Hematopoietic multipotent progenitor cell treated with erythropoietin and hydrocortisone succinate and interleukin-3 and kit ligand, for 15 days (in vitro differentiated cells): ENCODE measurements at places on chromosomes 7 and 10.

- no peak for DNase-seq
These were observed 612.4 kb downstream of the ANKRD7 start for GRCh38 chr7:118836933-118837332.

DNA sequence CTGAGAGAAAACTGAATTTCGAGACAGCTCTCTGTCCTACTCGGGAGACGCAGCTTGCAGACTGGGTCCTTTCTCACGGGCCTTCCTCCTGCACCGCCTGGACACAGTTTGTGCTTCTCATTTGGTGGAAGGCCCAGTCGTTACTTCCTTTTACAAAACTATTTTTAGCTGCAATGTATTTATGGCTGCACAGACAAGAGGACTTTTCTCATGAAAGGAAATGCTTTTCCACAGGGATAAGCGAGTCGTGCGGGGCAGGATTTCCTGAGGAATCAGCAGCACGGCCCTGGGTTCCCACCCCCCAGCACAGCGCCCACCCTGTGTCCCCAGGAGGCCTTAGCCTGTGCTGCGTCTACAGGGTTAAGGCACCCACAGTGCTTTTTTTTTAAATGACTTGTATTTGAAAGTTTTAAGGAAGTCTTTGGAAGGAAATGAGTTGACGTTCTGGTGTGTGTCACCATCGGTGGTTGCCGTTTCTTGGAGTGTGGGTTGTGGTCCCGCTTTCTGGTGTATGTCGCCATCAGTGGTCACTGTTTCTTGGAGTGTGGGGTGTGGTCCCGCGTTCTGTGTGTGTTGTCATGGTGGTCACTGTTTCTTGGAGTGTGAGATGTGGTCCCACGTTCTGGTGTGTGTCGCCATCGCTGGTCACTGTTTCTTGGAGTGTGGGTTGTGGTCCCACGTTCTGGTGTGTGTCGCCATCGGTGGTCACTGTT is 50.9 kb downstream of the INPP5A start:
- DNase-seq, result no peak

GRCh38 chr7:1531263-1531978 is 919 bp downstream of the MAFK start:
- peak; percentile 28 for DNase-seq

GRCh38 chr10:112215342-112215774 is 31.8 kb upstream of the GPAM start:
- DNase-seq, result no peak

DNA sequence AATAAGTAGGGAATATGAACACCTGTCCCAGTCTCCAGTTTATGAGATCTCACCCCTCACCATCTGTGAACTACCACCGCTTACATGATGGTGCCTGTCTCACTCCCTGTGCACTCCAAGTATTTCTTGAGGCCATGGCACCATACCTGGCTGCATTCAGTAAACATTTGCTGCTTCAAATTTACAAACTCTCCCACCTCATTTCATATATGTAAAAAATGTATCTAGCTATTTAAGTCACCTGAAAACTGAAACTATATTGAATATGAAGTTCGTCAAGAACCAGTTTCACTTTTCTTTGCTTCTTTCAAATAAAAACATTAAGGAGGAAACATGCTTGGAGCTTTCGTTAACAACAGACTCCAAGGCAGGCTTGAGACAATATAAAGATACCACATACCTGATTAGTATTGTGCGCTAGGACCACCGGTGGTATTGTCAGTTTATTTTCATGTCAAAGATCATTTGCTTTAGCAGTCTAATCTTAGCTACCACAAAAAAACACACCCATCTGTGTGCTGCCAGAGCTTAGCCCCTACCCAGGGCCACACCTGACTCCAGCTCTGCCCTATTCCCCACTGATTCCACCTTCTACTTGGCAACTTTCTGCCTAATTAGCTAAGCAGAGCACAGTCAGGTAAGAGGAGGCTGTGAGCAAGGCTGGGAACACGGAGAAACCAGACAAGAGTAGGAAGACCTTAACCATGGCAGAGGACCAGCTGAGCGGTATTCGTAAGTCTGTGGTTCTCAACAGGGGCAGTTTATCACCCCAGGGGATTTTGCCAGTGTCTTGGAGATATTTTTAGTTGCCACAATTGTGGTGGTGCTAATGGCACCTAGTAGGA is 92.0 kb downstream of the ZFAND4 start:
- DNase-seq, result peak; percentile 68

GRCh38 chr7:57348646-57349269 is 101.2 kb upstream of the ZNF716 start:
- DNase-seq, result no peak
